ENCODE measurements at places on chromosomes 13 and 19.

DNA sequence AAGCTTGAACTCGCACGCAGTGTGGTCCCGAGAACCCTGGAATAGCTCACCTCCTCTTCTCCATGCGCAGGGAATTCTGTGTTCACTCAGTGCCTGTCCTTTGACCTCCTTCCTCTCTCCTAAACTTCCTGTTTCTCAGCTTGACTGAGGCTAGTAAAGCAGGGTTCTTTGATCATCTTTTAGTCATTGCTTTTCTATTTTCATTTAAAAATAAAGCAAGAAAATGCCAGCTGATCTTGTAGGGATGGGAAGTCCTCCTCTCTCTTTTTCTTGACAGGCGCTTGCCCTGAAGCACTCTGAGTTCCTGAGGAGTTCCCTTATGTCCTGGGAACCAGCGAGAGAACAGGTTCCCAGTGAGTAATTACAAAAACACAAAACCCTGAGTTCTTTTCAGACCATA, 62.8 kb downstream of the ARHGEF7 start:
- H3K27me3 ChIP-seq = no peaks in the 10 kb centered on the region
- H3K27ac ChIP-seq = peak overlapping the region; percentile 91
- DNase-seq = no peak
- H3K36me3 ChIP-seq = no peaks in the 10 kb centered on the region
- H3K4me1 ChIP-seq = peaks cover 66% of the 10 kb centered on the region
- no peak overlapping the region for H3K4me3 ChIP-seq

DNA sequence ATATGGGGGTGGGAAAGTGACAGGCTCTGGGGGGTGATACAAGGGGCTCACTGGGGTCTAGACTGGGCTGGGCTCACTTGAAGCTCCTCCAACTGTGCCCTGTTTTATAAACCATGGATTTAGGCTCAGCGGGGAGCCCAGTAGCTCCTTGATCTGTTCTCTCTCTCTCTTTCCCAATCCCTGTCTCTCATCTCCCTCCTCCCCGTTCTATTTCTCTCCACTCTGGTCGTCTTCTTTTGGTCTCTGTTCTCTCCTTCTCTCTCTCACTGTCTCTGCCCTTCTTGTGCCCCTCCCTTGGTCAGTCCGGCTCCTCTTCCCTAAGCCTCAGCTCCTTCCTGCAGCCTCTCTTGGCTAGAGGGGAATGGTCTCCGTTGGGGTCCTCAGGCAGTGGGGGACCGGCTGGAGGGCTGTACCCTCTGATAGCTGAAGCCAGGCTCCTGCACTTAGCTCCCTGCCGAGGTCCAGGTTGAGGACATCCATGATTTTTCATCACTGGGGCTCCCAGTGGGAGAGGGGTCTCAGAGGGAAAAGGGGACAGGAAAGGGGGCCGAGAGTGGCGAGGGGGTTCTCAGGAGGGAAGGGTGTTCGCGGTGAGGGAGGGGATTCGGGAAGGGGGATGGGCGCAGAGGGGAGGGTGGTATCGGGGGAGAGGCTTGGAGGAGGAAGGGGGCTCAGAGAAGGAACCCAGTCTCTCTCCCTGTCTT, 8.5 kb downstream of the UNC13A start:
- no peaks in the 10 kb centered on the region for H3K36me3 ChIP-seq
- peak overlapping the region; percentile 85 for H3K27ac ChIP-seq

GRCh38 chr19:57934820-57935665, at the start of gene ZNF418:
TSS of gene ZNF418 (minus strand) at chr19:57935402. CDS start at chr19:57933822, 1,580 bp downstream.
- peaks cover 55% of the 10 kb centered on the region for H3K36me3 ChIP-seq
- H3K4me3 ChIP-seq = peak within 1 kb of the TSS; percentile 61
- H3K27ac ChIP-seq = peak within 1 kb of the TSS; percentile 57
- no peak for DNase-seq
- no peaks in the 10 kb centered on the region for H3K4me1 ChIP-seq

- H3K4me1 ChIP-seq = no peaks in the 10 kb centered on the region
- H3K27ac ChIP-seq = no peak overlapping the region
- no peak overlapping the region for H3K4me3 ChIP-seq
- no peak for DNase-seq
- peaks cover 18% of the 10 kb centered on the region for H3K27me3 ChIP-seq
These were observed 6.7 kb upstream of the SHC2 start for GRCh38 chr19:467554-467953.

- peaks cover 44% of the 10 kb centered on the region for H3K36me3 ChIP-seq
- no peak overlapping the region for H3K4me3 ChIP-seq
- no peak for DNase-seq
- H3K4me1 ChIP-seq = no peaks in the 10 kb centered on the region
- H3K27ac ChIP-seq = no peak overlapping the region
These were observed 16.1 kb downstream of the GNA11 start for GRCh38 chr19:3110126-3110825.

DNA sequence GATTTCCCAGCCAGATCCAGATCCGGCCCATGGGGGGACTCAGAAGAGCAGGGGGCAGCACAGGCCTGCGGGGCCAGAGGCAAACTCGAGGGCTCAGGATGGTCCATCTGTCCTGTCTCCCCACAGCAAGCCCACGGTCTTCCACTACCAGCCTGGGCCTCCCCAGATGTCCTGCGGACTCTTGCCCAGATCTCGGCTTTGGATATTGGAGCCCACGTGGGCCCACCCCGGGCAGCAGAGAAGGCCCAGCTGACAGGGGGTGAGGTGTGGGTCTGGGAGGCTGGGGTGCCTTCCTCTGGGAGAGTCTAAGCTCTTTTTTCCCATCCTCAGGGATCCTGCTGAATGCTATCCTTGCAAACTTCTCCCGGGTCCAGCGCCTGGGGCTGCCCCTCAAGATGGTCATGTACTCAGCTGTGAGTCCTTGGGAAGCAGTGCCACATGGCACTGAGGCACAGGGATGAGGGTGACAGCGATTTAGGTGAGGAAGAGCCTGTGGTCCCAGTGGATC, 3.4 kb downstream of the ACP4 start:
- H3K27me3 ChIP-seq = no peaks in the 10 kb centered on the region
- peaks cover 6% of the 10 kb centered on the region for H3K4me1 ChIP-seq
- no peak for DNase-seq
- H3K27ac ChIP-seq = no peak overlapping the region

- no peaks in the 10 kb centered on the region for H3K4me1 ChIP-seq
- H3K36me3 ChIP-seq = no peaks in the 10 kb centered on the region
- H3K4me3 ChIP-seq = no peak overlapping the region
- H3K27ac ChIP-seq = no peak overlapping the region
- no peak for DNase-seq
- H3K27me3 ChIP-seq = no peaks in the 10 kb centered on the region
These were observed 136.3 kb upstream of the UFM1 start for GRCh38 chr13:38213314-38213713.

DNA sequence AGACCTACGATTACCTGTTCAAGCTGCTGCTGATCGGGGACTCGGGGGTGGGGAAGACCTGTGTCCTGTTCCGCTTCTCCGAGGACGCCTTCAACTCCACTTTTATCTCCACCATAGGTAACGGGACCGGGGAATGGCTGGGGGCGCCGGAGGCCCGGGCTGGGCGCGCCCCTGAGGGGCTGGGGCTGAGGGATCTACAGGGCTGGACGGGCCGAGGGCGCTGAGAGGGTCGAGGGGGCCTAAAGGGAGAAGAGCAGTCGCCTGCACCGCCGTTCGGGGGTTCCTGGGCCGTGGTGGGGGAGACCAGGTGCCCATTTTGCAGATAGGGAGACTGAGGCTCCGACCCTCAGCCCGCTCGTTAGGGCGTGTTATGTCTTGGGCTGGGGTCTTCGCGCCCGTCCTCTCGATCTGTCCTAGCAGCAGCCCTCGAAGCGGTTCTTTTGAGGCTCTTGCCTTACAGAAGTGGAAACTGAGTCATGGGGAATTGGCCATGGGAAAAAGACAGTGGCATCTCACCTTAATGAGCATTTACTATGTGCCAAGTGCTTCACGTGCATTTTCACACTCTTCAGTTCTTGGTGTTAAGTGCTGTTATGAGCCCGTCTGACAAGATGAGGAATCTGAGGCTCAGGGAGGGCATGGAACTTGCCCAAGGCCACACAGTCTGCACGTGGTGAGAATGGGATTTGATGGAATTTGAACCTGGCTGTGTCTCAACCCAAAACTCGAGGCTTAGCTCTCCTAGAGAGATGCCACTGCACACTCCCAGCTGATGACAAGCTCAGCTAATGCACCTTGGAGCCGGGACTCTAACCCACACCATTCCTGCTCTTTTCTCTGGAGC, 442 bp downstream of the RAB8A start:
- H3K4me3 ChIP-seq = peak overlapping the region; percentile 96
- H3K27me3 ChIP-seq = no peaks in the 10 kb centered on the region
- H3K4me1 ChIP-seq = peaks cover 43% of the 10 kb centered on the region
- H3K36me3 ChIP-seq = no peaks in the 10 kb centered on the region
- no peak for DNase-seq

DNA sequence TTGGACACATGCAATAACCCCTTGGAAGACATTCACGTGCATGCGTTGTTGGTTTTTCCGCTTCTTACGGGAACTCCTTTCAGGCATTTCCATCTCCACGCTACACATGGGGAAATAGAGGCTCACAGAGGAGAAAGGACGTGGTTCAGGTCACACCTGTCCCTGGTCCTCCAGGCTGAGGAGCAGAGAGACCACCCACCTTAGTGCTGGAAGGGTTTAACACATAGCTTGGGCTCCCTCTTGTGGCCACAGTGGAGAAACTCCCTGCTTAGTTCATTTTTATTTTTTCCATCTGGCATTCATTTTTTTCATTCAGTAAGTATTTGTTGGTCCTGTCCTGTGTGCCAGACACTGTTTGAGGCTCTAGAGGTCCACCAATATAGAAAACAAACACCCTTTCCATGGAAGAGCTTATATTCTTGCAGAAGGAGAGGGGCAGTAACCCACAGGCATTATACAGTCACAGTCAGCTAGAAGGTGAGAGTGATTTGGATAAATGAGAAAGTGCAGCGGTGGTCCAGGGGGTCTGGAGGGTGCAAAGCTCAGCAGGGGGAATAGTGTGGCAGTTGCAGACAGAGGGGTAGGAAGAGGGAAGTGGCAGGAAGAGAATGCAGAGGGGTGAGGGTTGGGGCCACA, 24.2 kb upstream of the TTYH1 start:
- no peak for DNase-seq
- peaks cover 57% of the 10 kb centered on the region for H3K27me3 ChIP-seq
- no peaks in the 10 kb centered on the region for H3K4me1 ChIP-seq
- no peaks in the 10 kb centered on the region for H3K36me3 ChIP-seq
- no peak overlapping the region for H3K27ac ChIP-seq

DNA sequence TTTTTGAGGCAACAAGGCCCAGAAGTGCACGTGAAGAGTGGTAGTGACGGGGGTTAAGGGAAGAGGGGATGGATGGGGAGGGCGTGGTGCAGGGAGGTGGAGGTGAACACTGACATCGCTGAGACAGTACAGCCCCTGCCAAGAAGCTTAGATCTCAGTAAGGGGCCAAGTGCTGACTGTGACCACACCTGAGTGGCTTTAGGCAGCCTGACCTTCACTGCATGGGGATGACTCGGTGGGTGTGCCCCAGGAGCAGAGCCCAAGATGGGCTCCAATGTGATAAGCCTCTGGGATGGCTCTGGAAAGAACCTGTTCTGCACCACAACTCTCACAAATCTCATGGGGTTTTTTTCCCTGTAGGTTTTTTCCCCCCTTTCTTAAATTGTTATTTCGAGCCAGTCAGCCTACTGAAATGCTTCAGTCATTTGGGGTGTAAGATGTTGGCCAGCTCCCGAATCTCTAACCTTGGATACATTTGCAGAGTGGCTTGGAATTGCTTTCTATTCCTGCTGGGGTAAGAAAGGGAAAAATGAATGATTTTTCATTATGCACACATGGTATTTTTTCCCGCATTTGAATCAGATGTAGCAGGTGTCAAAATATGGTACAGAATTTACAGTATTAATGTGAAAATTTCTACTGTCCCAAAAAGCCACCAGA, 165.0 kb downstream of the TM9SF2 start:
- no peaks in the 10 kb centered on the region for H3K27me3 ChIP-seq
- no peak overlapping the region for H3K27ac ChIP-seq
- no peak for DNase-seq
- no peak overlapping the region for H3K4me3 ChIP-seq

DNA sequence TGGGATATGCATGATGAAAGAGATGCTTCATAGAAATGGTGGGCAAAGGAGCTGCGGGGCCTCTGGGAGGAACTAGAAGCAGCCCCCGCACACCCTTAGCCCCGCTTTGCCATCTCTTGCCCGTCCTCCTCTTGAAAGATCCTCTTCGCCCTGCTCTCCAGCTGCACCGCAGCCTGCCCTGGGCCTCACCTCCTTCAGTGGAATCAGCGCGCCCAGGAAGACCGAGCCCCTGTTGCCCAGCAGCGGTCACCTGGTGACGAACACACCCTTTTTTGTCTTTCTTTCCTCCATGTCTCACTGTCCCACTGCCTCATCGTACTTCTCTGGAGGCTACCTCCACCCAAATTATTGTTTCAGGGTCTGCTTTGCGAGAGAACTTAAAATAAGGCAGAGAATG, 807.6 kb downstream of the UQCRFS1 start:
- peaks cover 10% of the 10 kb centered on the region for H3K27me3 ChIP-seq
- no peaks in the 10 kb centered on the region for H3K4me1 ChIP-seq
- H3K27ac ChIP-seq = no peak overlapping the region
- H3K36me3 ChIP-seq = no peaks in the 10 kb centered on the region

DNA sequence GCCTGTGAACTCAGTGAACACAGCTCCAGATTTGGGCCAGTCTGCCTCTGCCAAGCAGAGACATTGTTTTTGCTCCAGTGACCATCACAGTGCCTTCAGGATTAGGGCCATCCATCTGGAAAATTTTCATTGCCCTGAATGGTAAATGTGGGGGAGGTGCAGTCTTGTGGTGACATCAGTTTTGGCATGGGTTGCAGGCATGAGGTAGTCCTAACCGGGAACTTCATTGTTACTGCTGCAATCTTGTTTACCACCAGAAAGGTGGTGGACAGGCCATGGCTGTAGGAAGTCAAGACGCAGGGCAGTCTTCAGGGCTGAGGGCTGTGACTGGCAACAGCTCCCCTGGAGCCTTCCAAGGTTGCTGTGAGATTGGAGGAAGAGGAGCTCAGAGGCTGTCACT, 55.2 kb downstream of the SPATA13 start:
- H3K27me3 ChIP-seq = no peaks in the 10 kb centered on the region
- no peak overlapping the region for H3K4me3 ChIP-seq
- DNase-seq = peak; percentile 50

- no peaks in the 10 kb centered on the region for H3K4me1 ChIP-seq
- H3K4me3 ChIP-seq = no peak overlapping the region
- H3K36me3 ChIP-seq = no peaks in the 10 kb centered on the region
These were observed 160.5 kb downstream of the TEX29 start for GRCh38 chr13:111480976-111481375.

DNA sequence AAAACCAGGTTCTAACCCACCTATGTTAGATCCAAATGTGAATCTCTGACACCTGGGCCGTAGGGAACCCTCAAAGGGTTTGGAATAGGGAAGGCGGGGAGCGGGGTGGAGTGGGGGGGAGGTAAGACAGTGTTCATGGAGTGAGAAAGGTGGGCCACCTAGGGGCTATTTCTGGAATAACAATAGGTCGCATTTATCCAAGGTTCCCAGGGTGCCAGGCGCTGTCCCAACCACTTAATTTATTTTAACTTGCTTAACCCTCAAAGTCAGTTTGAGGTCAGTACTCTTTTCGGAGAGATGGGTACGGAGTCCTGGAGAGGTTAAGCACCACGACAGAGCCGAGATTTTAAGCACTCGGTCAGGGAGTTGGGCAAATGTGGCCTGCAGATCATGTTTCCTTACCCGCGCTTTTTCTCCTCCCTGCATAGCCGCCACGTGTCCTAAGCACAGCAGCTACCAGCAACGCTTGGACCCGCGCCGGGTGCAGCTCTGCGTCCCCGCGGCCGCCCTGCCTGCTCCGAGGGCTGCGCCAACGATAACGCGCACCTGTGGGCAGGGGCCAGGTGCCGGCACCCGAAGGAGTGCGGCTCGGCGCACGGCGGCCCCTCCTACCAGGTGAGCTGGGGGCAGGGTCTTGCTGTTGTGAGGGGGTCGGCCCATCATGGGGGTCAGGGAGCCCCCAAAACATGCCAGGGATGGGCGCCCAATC, 25.0 kb upstream of the FXYD3 start:
- peaks cover 49% of the 10 kb centered on the region for H3K27me3 ChIP-seq
- DNase-seq = no peak
- H3K27ac ChIP-seq = no peak overlapping the region
- no peaks in the 10 kb centered on the region for H3K4me1 ChIP-seq
- H3K36me3 ChIP-seq = no peaks in the 10 kb centered on the region
- H3K4me3 ChIP-seq = no peak overlapping the region

Data from tibial artery (tissue), 4 donors.